Gastroesophageal sphincter (tissue), 4 donors: ENCODE measurements at places on chromosomes 6 and 20. TPM values are rescaled to one million over a fixed set of nuclear protein-coding genes. Genes with fewer than 3 reads are reported as not detected.
A peak's percentile ranks its signal among the peaks of the same experiment; 100 is the strongest.

- ATAC-seq = no peak
Observed at GRCh38 chr6:14719270-14719669, 526.6 kb upstream of the JARID2 start.

GRCh38 chr6:136370988-136371728 is 81.5 kb upstream of the BCLAF1 start:
- ATAC-seq = no peak

The GPX5 gene
- total RNA-seq = not detected

DNA sequence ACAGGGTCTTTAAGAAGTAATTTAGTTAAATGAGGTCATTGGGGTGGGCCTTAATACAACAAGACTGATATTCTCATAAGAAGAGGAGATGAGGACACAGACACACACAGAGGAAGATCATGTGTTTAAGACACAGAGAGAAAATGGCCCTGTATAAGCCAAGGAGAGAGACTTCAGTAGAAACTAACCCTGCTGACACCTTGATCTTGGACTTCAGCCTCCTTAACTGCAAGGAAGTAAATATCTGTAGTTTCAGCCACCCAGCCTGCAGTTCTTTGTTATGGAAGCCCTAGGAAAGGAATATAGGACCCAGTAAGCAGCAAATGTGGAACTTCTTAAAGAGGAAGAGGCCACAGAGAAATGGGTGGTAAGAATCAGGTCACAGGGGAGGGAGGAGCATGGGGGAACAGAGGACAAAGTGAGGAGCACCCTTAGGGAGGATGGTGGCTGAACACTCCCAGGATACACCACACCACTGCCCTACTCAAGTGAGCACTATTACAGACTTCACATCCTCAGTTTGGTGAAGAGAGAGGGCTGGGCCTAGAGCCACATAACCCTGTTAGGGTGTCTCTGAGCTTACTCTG is 762 bp downstream of the SIRPB1 start:
- ATAC-seq = no peak

GRCh38 chr6:44735630-44735963 is 348.1 kb downstream of the CDC5L start:
- no peak for ATAC-seq

The IPCEF1 gene
- 0.27 TPM for total RNA-seq

The COL11A2 gene
- total RNA-seq = 0.50 TPM

DNA sequence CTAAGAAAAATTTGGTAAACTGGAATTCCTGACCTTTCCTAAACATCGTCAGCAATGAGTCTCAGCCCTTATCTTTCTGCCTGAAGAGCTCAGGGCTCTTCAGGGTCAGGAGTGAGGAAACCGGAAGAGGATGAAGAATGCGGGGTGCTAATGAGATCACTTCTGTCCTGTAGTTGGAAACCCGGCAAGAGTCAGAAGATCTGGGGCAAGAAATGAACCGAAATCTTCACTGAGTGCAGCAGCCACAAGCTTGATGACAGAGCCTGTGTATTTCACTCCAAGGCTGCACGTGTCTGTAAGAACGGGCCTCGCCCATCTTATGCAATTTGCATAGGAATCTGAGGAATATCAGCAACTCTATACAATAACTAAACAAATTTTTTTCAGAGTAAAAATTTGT is 60.4 kb upstream of the QKI start:
- peak; percentile 42 for ATAC-seq

DNA sequence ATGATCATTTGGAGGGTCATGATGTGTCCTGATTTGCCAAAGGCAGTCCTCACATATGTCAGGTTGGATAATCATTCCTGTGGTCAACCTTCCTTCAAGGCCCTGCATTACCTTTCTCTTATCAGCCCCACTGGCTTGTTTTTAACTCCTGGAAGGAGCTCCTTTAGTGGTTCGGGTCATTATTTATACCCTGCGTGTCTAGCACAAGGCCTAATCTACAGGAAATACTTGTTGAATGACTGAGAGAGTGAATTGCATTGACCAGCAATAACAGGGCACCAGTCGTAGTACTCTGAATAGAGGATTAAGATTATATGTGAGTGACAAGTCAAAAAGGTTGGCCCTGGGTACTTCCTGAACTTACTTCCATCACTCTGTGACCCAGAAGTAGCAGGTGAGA is 4.5 kb downstream of the HIVEP2 start:
- ATAC-seq = no peak

DNA sequence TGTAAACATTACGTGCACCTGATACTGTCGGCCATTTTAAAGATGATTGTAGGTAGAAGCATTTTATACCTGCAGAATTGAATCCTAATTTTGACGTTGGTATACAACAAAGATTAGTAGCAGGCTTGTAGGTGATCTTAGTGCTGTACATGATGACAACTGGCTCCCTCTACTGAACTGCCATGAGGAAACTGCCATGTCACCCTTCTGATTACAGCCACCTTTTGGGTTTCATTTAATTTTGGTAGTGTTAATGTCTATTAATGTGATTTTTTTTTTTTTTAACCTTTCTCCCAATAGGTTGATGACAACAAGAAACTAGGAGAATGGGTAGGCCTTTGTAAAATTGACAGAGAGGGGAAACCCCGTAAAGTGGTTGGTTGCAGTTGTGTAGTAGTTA is 2.3 kb downstream of the RPS12 start:
- no peak for ATAC-seq

The ZNF334 gene
- 0.54 TPM for total RNA-seq

DNA sequence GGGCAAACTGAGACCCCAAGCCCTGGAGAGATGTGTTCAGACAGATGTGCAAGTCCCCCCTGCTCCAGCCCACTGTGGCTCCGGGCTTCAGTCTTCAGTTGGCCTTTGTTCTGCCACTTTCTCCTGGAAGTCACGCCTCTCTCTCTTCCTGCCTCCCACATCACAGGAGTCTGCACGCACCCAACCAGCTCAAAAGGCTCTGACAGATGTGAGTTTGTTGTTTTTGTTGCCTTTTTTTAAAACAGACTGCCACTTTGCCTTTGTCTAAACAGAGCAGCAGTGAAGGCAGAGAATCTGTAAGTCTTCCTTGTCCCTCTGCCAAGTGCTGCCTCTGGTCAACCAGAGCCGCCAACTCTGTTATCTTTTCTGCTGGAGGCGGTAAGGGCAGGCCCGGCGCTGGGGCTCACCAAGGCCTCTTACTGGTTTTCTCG is 149.7 kb downstream of the TFAP2C start:
- ATAC-seq = no peak

DNA sequence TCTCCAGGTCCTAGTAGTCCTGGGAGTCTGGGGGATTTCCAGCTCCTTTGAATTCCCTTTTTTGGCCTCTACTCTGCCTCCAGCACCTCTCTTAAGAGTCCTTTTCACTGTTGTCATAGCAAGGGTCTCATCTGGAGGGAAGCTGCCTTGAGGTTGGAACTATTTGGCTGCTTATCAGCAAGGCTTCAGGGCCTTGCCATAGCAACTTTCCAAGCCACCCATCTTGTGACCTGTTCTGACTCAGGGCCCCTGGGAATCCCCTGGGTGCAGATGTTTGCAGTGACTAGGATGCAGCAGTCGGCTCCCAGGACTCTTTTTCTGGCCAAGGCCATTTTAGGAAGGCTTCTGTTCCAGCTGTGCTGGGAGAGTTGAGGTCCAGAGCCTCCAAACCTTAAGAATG is 12.4 kb downstream of the PKIG start:
- no peak for ATAC-seq

DNA sequence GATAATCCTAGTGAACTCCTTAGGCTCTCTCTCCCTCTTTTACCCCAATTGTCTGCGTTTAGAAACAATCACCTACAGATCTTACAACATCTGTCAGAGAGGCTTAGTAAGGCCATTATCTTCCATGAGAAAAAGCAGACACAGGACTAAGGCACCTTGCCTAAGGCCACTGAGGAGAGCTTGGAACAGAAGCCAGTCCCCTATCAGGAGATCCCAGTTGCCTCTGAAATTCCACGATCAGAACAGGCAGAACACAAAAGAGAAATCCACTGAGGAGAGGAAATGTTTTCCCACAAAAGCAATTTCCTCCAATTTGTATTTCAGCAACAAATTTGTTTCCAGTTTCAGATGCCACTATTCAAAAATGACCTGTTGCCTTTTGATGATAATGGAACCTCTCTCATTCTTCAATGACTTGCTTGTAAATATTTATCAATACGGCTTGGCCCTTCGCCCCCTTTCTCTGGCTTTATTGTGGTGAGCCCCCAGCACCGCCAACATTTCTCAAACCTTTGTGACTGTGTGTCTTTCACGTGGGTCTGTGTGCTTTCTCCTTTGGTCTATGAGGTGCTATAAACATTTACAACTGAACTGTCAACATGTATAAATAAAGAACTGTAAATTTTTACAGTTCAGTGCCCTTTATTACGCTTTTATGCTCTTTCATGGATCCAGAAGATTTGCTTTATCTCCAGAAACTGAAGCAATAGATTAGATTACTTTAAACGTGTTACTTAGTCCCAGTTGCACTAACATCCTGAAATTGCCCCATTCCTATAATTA is 187.8 kb upstream of the PHACTR1 start:
- ATAC-seq = no peak

GRCh38 chr6:75460681-75461080 is 32.9 kb downstream of the FILIP1 start:
- ATAC-seq = no peak

GRCh38 chr6:47729019-47729418 is 30.6 kb downstream of the ADGRF4 start:
- ATAC-seq = no peak

DNA sequence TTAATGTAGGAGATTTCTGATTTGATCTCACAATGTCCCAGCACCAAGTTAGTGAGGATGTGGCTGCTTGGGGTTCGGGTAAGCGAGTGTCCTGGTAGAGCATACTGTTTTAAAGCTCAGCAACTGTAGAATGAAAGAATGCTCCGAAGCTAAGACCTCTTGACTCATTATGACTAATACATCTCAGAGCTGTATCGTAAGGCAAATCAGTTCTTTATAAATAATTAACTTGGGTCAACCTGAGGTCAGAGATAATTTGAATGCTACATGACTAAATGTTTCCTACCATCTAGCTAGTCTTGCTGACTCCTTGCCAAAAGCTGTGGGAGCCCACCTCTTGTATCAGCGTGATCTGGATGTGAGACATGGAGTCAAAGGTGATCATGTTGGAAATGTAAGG is 128.8 kb upstream of the PDE7B start:
- no peak for ATAC-seq

DNA sequence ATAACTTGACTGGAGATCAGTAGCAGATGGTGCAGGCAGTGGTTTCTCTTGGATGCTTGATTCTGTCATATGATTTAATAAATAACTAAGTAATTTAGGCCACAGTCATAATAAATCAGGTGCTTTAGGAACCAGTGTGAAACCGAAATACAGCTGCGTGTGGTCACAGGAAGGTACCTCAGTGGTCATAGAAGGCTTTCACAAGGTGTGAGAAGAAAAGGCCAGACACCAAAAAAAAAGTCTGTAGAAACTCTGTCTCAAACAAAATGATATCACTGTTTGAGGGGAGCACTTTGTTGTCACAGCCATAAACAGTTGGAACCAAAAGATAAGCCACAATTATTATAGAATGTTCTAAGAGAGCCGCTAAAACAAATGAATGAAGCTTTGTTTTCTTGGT is 56.5 kb downstream of the ARMC2 start:
- no peak for ATAC-seq

The MUC21 gene
- 1.4 TPM for total RNA-seq

The DPPA5 gene
- not detected for total RNA-seq

DNA sequence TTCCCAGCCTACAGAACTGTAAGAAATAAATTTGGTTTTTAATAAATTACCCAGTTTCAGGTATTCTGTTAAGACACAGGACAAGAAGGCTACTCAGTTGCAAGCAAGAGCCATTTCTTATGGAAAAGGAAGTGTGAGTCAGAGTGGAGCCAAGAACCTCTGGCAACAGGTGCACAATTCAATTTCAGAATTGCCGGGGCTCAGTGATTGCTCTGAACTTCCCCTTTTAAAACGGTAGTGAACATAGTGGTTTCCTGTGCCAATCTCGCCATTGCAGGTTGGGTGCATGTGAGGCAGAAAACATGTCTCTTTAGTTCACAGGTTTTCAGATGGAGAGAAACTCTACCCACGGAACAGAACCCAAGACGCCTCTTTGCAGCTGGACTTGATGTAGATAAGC is 16.4 kb downstream of the PIGT start:
- ATAC-seq = no peak

DNA sequence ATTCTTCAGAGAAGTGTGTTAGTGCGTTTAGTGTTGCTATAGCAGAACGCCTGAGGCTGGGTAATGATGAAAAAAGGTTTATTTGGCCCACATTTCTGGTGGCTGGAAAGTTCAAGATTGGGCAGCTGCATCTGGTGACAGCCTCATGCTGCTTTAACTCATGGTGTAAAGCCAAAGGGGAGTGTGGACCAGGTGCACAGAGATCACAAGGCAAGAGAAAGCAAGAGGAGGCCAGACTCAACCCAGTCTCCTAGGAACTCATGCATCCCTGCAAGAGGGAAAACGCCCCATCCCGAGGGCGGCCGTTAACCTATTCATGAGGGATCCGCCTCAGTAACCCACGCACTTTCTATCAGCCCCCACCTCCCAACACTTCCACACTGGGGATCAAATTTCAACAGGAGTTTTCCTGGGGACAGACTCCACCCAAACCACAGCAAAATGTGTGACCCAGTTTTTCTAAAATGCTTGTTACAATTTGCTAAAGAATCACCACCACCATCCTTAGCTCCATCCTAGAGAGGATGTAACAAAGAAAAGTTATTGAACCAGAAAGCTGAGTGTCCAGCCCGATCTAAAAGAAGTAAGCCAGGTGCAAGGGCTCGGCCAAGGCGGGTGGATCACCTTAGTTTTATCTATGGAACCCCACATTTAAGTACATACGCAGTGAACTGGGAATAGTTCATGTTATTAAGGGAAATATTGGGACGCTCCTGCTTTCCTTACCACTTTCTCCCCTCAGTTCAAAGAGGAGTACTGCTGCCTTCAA is 164.8 kb downstream of the QKI start:
- peak; percentile 25 for ATAC-seq

- no peak for ATAC-seq
Observed at GRCh38 chr6:166648846-166649245, 21.8 kb upstream of the RPS6KA2 start.

The UTRN gene
- total RNA-seq = 177 TPM

The TRIM31 gene
- total RNA-seq = not detected

- ATAC-seq = no peak
Observed at GRCh38 chr20:47269309-47270165, 87.0 kb downstream of the ZMYND8 start.

The NUDT3 gene
- 32.2 TPM for total RNA-seq

- no peak for ATAC-seq
Observed at GRCh38 chr6:17100806-17101205, 1.0 kb upstream of the STMND1 start.

- no peak for ATAC-seq
Observed at GRCh38 chr6:13354331-13355042, 26.1 kb upstream of the TBC1D7 start.

- no peak for ATAC-seq
Observed at GRCh38 chr20:48659858-48660257, 167.9 kb downstream of the PREX1 start.

The POPDC3 gene
- not detected for total RNA-seq

DNA sequence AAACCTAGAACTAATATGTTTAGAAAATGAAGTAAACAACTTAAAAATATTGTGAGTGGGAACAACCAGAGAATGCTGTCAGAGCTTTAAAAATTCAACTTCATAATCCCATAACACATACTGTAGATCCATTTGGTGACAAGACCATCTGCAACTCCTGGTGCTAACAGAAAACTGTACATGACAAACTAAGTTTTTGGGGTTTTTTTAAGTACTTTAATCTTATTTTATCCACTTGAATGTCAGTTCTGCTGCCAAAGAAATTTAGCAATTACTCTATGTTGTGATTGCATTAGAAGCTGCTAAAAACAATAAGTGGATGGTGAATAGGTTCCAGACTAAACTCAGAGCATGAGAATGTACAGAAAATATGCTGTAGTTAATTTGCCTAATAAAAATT is 345.4 kb downstream of the COL12A1 start:
- no peak for ATAC-seq

GRCh38 chr20:10225439-10226060 is 6.9 kb downstream of the SNAP25 start:
- no peak for ATAC-seq

The MYL9 gene
- total RNA-seq = 1,785 TPM
